Naive thymus-derived CD4-positive, alpha-beta T cell (primary cell): ENCODE measurements at places on chromosomes 3 and 15. TPM values are rescaled to one million over a fixed set of nuclear protein-coding genes. Genes with fewer than 3 reads are reported as not detected.

TRH gene
- total RNA-seq = not detected

- DNase-seq = no peak
Measured at GRCh38 chr3:192279664-192280063, 447.7 kb downstream of the FGF12 start.

VPS39 gene
- total RNA-seq = 97.3 TPM

ANP32A gene
- total RNA-seq = 111 TPM

GRCh38 chr3:81585056-81585455 is 176.4 kb downstream of the GBE1 start:
- no peak for DNase-seq

AGTR1 gene
- not detected for total RNA-seq

GRCh38 chr3:133115176-133115575 is 77.0 kb downstream of the TMEM108 start:
- DNase-seq = no peak

DNA sequence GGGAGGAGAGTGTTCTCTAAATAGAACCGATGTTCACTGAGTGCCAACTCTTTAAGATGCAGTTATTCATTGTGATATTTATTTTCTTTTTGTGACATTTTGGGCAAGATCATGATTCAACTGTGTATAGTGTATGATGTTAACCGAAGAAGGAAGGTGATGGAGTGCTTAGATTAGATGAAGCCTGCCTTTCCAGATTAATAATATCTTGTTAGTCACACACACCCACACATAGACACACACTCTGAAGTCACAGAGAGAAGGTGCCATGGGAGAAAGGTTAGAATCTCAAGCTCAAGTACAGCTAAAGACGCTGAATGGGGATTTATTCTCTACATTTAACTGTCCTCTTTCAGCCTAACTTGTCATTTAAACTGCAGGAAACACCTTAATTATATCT is 77.0 kb downstream of the SLC9A9 start:
- DNase-seq = no peak

- DNase-seq = peak; percentile 20
Measured at GRCh38 chr3:107975529-107976201, 115.2 kb downstream of the CD47 start.

- no peak for DNase-seq
Measured at GRCh38 chr15:61198722-61199121, 30.4 kb downstream of the RORA start.

GOLGA8G gene
- total RNA-seq = not detected

MYRIP gene
- total RNA-seq = not detected in 2 replicates

GRCh38 chr3:79515072-79515471 is 252.7 kb downstream of the ROBO1 start:
- DNase-seq = no peak

DNA sequence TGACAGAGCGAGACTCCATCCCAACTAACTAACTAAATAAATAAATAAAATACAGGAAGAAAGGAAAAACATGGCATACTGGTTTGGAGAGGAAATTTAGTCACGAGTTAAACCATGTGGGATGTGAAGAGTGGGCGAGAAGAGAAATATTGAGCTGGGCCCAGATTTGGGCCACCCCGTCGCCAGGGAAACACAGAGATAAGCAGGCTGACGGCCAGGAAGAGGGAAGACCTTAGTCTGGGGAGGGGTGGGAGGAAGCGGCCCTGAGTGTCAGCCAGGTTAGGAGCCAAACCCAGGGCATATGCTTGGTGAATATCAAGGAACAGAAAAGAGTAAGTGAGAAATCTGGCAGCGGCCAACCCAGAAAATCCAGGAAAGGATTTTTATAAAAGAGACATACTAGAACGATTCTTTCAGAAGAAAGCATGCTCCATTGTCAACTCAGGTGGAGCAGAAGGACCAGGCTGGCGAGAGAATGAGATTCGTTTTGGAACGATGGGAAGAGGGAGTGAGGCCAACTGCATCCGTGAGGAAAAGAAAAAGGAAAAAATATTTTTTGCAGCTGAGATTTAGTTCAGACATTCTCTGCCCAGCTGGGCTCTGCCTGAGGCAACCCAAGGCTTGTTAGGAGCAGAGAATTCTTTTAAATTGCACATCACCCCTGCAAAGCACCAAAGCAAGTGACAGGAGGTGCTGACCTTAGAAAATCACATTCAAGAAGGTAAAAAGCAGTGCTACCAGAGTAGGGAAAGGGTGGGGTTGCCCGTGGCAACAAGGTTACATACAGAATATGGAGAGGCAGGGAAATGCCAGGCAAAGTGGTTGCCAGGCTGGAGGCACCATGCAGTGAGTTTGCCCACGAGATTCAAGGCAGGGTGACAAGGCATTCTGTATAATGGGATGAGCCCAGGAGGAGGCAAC is 59.3 kb upstream of the RAD18 start:
- no peak for DNase-seq

- no peak for DNase-seq
Measured at GRCh38 chr15:52498706-52499105, 30.0 kb downstream of the MYO5A start.

GOLGA6D gene
- not detected for total RNA-seq

DNA sequence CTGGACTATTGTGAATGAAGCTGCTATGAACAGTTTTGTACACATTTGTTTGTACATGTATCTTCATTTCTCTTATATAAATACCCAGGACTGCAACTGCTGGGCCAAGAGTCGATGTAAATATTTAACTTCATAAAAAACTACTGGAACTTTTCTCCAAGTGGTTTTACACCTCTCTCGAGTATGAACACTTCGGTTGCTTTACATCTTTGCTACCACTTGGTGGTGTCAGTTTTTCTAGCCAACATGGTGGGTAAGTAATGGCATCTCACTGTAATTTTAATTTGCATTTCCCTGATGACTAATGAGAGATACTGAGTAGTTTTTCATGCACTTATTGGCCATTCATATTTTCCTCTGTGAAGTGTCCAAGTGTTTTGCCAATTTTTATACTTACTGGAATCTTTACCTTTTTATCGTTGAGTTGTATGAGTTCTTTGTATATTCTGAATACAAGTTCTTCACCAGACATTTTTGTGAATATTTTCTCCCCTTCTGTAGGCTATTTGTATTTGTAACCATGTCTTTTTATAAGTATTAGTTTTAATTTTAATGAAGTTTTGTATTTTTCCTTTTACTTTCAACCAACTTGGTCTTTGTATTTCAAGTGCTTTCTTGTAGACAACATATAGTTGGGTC is 44.4 kb downstream of the PCOLCE2 start:
- no peak for DNase-seq

ZMAT3 gene
- 21.9 TPM for total RNA-seq

GRCh38 chr15:62492900-62493299 is 327.8 kb upstream of the C2CD4B start:
- no peak for DNase-seq

- no peak for DNase-seq
Measured at GRCh38 chr3:32882603-32883025, 64.8 kb downstream of the TRIM71 start.

GRCh38 chr15:95598251-95598855 is 732.1 kb upstream of the NR2F2 start:
- no peak for DNase-seq

MYNN gene
- total RNA-seq = 19.0 TPM

GRCh38 chr3:24726423-24726822 is 231.8 kb upstream of the THRB start:
- DNase-seq = no peak

DNA sequence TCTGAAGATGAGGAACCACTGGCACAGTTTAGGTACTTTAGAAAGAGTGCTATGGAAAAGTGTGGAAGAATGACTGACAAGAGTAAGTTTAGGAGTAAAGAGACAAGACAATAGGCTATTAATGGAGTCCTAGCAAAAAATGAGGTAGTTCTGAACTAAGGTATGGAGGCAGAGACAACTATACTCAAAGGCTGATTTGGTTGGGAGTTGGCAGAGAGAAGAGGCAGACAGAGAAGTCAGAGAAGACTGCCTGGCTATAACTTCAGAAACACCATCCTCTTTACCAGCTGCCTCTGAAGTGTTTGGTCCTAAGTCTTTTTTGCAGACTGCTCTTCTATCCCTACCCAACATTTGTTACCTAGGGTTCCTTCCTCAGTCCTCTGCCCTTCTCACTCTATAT is 19.2 kb downstream of the DYNC1LI1 start:
- DNase-seq = no peak
